Glutamatergic neuron (in vitro differentiated cells): ENCODE measurements at places on chromosomes 3 and 15.

DNA sequence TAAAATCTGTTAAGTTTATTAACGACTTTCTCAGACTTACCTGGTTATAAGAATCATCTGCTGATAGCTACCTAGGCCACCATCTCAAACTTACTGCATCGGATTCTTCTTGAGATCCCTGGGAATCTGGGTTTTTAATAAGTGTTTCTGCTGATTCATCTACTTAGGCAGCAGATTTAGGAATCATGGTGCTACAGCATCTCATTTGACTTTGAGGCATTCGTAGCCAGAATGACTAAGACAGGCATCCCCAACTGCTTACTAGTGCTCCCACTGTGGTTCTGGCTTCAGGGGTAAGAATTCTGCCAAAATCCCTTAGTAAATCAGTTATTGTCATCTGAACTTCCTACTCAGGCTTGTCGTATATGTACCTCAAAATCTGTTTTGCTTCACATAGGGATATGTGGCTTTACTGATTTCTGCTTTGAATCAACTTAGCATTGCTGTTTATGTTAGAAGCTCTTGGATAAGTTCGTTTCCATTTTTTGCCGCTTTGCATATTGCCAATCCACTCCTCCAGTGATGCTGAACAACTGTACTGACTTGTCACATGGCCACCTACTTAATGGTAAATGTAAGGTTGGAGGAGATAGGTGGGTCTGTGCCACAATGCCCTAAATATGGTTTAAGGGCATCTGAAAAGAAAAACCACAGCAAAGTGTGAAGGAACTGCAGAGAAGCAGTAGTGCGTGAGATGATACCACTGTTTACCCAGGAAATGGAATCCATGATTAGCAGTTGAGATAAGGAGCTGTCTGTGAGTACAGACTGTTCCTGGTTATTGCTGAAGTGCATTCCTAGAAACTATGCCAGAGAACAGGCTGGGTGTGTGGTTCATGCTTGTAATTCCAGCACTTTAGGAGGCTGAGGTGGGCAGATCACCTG lies 60.3 kb downstream of the MAP6D1 start:
- no peak for DNase-seq

DNA sequence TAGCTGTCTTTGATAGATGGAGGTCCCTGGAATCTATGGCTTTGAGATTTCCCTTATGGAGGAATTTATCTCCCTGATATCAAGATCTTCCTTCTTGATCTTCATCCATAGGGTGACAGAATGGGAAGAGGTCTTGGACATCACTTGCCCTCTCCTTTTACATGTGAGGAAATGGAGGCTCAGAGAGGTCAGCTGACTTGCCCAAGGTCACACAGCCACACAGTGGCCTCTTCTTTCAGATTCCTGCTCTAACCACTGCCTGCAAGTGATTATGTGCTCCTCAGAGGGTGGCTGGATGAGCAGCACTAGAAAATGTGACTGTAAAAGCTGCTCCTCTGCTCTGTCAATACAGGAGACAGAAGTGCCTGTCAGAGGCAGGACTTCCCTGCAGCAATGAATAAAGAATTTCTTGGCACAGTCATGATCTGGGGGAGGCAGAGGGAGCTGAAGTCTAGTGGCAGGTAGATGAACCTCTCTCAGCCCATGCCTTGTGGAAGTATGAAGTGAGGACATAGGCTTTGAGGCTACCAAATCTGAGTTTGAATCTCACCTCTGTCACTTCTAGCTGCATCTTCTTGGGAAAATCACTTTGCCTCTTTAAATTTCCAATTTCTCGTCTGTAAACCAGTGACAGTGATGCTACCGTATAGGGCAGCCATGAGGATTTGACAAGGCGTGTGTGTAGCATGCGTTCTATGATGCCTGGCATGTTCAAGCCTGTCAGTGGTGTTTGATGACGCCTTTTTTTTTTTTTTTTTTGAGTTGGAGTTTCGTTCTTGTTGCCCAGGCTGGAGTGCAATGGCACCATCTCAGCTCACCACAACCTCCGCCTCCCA lies 12.0 kb downstream of the SSUH2 start:
- no peak for DNase-seq

DNA sequence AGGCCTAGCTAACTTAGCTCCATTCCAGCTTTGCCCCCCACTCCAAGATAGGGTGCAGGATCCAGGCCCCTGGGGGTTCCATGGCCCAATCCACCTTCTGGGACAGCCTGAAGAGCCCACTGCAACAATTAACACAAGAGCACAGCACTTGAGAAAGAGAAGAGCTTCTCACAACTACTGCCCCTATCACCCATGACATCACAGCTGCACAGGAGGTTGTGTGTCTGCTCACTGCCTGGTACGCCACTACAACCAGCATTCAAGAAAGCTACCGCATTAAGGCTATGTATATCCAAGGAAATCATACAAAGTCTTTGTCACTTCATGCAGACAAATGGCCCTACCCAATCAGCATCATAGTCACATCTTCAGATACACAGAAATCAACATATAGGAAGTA lies 62.0 kb downstream of the MYO5A start:
- no peak for DNase-seq

GRCh38 chr3:18217507-18218174 lies 207.5 kb downstream of the SATB1 start:
- no peak for DNase-seq

GRCh38 chr3:139296141-139296718 lies 47.6 kb upstream of the MRPS22 start:
- DNase-seq, result no peak

- DNase-seq, result no peak
Observed at GRCh38 chr3:72242326-72242725, 457.4 kb upstream of the PROK2 start.
